ENCODE measurements at places on chromosomes 12 and 14.

DNA sequence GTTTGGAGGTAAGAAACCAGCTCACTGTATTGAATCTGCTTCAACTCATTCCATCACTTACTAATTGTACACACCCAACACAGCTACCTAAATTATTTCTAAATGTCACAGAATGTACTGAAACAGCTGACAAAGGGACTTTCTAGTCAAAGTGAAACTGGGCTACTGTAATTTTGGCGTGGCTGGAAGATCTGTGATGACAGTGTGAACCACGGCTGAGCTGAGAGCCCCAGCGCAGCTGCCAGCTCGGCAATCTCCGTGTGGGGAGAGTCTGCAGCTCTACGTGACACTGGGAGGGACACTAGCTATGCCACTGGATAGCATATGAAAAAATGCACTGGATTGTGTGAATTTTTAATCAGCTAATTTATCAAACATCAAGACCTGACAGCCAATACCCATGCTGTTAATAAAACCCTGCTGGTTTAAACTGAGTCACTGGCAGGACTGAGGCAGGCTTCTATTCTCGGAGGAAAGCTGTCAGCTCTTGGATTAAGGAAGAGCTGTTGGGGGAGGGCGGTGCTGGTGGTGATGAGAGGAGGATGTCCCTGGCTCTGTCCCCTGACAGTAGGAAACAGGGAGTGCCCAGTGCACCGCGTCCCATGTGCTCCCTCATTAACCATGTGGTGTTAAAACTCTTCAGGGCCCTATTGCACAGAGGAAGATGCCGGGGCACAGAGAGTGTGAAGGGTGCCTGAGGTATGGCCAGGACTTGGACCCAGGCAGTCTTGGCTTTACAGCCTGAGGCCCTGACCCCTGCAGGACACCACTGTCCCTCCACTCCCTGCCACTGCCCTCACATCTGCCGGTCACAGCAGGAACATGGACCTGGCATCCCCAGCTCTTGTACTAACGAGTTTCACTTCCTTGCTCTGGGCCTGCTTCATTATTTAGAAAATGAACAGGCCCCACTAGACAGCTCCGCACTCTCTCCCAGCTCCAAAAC, 13.3 kb downstream of the SLC15A4 start:
- DNase-seq, result no peak

DNA sequence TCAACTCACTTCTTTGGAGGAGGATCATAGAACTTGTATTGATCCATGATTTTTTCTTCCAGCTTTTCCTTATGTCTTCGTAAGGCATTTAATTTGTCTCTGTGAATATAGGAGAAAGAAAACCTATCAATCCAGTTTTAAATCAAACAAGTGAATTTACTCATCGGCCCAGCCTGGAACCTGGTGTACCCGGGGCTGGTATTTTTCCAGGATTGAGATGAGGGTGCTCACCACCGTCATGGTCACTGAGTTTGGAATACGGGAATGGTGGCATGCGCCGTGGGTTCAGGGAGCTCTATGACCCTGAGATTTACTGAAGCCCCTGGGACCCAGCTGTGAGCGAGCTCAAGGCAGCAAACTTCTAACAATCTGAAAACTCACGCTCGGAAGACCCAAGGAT, 46.5 kb upstream of the GPR68 start:
- DNase-seq, result no peak

GRCh38 chr12:12182703-12183365, 84.0 kb downstream of the LRP6 start:
- no peak for DNase-seq

DNA sequence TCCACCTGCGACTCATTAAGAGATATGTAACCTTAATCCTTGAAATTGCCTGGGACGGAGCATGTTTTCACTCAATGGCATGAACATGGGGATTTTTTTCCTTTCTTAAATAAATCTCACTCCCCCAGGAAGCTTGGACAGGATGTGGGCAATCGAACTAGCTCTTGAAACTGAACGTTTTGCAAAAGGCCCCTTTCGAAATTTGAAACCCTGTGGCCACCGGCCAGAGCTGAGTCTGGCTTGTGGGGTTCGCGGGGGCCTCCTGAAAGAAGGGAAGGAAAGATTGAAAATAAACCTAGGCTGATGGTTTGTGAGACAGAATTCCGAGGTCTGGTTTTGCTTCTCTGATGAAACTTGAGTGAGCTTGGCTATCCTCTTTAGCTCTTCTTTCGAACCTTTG, 101.4 kb upstream of the RTL1 start:
- DNase-seq, result no peak

GRCh38 chr14:75049731-75050201, 1.5 kb downstream of the MLH3 start:
- DNase-seq, result no peak

DNA sequence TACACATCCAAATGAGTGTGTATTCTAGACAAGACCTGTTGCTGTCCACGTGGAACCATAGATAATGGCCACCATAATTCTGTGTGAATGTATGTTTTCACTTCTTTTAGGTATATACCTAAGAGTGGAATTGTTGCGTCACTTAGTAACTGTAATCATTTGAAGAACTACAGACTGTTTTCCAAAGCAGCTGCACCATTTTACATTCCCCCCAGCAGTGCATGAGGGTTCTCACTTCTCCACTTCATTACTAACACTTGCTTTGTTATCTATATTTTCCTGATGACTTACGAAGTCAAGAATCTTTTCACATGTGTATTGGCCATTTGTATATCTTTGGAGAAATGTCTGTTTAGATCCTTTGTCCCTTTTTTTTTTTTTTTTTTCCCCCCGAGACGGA, 106.4 kb downstream of the SCFD1 start:
- DNase-seq, result no peak

- DNase-seq, result no peak
Observed at GRCh38 chr14:50615552-50615951, 52.6 kb downstream of the SAV1 start.

DNA sequence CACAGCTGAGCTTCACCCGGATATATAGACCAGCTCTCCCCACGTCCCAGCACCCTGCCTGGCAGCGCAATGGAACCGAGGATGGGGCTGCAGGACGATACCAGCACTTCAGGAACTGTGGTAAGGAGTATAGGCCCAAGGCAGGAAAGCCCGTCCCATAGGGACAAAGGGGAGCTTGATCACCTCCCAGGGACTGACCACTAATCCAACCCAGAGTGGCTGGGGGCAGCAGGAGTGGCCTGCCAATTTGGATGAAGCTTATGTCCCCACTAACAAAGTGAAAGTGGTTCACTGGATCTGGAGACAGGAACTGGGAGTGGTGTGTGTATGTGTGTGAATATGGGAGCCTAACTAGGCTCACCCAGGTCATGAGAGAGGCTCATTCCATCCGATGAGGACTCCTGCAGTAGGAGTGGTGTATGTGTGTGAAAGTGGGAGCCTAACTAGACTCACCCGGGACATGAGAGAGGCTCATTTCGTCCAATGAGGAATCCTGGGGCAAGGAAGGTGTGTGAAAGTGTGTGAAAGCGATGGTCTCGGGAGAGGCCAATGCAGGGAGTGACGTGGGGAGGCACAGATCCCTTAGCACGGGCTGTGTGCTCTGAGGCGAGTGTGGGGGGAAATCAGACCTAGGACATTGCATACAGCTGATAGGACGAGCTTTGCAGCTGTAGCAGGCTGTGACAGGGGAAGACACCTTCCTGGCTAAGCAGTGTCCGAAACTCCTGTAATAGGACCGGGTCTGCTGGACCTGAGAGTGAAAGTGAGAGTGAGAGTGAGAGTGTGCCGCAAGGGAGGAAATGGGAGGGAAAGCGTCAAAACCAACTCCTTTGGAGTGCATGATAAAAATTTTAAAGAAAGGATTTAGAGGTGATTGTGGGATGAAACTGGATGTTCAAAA, 25.7 kb downstream of the KLRK1 start:
- DNase-seq, result no peak

DNA sequence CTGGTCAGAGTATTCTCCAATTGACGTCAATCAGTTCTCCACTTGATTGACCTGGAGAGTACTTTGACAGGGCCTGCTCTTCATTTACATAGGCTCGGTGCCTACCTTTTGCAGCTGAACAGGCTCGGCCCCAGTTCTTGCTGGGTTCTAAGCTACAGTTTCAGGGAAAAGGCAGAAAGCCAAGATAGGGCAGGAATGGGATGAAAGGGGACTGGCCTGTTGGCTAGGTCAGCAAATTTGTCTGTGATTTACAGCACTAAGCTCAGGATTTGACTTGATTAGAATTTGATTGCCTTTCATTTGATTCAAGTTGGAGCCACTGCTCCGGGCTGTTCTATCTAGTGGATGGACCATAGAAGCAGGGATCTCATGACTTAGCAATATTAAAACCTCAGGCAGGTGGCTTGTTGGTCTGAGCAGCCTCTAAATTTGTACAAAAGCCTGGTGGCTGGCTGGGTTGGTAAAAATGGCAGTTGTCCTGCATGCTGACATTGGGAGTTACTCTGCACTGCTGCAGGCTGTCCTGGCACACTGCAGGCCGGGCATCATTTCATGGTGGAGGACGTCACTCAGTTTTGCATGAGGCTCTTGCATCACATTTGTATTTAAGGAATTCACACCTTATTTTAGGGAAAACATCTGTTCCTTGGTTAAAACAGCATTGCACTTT, 71.8 kb downstream of the BICD1 start:
- no peak for DNase-seq

All from stimulated activated CD8-positive, alpha-beta memory T cell treated with anti-CD3 and anti-CD28 coated beads, Interleukin-7, amount 100 ng/mL, for 48 hours (primary cell).